Natural killer cell treated with Interleukin-12 subunit alpha and Interleukin-12 subunit beta and Interleukin-15 and Interleukin-18, amount 100 ng/mL, for 72 hours (primary cell): ENCODE measurements at places on chromosomes 11 and 22. TPM values are rescaled to one million over a fixed set of nuclear protein-coding genes. Genes with fewer than 3 reads are reported as not detected.

DNA sequence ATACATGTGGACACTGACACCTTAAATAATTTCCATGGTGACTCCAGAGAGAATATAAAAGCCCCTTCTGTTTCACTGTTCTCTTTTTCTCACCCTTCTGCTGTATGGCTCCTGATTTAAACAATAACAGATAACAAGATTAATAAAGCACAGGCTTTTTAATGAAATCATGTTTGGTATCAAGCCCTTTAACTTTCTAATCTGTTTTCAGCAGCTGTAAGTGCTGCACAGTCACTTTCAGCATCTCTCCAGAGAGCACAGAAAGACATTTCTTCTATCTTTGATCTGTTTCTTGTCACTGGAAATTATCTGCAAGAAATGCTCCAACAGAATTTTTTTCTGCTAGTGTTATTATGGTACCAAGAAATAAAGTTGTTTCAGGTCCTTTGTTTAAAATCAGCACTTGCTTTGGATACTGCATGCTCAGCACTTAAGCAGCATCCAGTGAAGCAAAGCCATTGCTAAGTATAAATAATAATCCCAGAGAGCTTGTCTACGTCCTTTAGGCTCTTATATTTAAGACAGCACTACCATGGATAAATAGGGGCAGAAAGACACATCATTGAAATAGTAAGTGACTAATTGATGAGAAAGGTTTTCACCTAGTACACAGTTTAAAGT, 134.2 kb upstream of the CARD18 start:
- H3K4me1 ChIP-seq, result no peaks in the 10 kb centered on the region
- no peak for DNase-seq
- no peaks in the 10 kb centered on the region for H3K36me3 ChIP-seq
- no peak overlapping the region for H3K27ac ChIP-seq

Gene INSC
- total RNA-seq, result 0.55 TPM

Gene TREH
- total RNA-seq, result not detected

GRCh38 chr11:123033895-123034294, 28.0 kb downstream of the HSPA8 start:
- H3K36me3 ChIP-seq, result no peaks in the 10 kb centered on the region
- H3K27ac ChIP-seq, result no peak overlapping the region
- no peaks in the 10 kb centered on the region for H3K27me3 ChIP-seq
- peaks cover 8% of the 10 kb centered on the region for H3K4me1 ChIP-seq
- H3K4me3 ChIP-seq, result no peak overlapping the region
